NCI-H460 (cell line): ENCODE measurements at places on chromosomes 1 and 21. TPM values are rescaled to one million over a fixed set of nuclear protein-coding genes. Genes with fewer than 3 reads are reported as not detected.

CSMD2 gene
- total RNA-seq, result not detected in 2 replicates

DNA sequence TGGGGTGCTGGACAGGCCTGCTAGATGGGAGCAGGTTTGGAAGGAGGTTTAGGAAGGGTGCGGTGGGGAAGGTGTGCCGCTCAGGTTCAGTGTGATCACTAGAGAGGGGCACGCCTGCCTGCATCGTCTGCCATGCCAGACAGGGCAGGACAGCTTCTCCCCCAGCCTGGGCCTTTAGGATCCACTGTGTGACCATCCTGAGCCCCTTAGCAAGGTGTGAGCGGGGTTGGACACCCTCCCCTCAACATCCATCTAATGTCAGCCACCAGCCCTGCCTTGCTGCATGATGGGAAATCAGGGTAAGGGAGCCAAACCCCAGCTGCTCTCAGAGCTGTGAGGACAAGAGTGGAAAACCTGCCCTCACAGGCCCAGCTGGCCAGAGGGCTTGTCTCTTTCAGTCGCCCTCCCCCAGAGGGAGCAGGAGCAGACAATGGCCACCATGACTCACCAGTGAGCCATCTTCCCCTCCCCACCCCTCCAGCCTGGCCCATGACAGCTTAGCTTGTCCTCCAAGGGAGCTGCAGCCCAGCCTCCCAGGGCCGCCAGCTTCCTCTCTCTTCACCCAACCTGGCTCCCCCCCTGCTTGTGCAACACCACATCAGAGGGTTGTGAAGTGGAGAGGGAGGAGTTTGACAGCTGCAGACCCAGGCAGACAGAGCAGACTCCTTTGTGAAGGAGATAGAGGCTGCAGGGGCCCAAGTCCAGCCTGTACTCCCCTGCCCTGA is 37.0 kb downstream of the NUAK2 start:
- DNase-seq, result peak; percentile 90

DNA sequence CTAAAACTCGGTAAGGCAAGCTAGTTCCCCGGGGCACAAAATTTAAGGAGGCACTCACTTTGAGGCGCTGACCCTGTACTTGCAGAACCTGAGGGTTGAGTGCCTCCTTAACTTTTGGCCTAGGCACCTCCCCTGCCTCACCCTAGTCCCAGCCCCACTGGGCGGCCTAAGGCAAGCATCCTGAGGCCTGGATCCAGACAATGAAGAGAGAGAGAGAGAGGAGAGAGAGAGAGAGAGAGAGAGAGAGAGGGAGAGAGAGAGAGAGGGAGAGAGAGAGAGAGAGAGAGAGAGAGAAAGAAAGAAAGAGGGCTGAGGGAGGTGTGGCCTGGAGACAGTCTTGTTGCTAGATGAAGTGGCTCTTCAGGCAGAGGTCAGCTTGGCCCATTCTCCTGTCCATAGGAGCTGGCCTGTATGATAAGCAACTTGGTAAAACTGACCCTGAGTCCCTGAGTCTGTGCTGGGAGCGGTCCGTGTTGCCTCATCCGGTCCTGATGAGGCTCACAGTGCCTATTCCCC is 7.4 kb upstream of the LRRN2 start:
- no peak for DNase-seq

GRCh38 chr1:168957818-168958217 is 148.7 kb upstream of the ATP1B1 start:
- no peak for DNase-seq

DNA sequence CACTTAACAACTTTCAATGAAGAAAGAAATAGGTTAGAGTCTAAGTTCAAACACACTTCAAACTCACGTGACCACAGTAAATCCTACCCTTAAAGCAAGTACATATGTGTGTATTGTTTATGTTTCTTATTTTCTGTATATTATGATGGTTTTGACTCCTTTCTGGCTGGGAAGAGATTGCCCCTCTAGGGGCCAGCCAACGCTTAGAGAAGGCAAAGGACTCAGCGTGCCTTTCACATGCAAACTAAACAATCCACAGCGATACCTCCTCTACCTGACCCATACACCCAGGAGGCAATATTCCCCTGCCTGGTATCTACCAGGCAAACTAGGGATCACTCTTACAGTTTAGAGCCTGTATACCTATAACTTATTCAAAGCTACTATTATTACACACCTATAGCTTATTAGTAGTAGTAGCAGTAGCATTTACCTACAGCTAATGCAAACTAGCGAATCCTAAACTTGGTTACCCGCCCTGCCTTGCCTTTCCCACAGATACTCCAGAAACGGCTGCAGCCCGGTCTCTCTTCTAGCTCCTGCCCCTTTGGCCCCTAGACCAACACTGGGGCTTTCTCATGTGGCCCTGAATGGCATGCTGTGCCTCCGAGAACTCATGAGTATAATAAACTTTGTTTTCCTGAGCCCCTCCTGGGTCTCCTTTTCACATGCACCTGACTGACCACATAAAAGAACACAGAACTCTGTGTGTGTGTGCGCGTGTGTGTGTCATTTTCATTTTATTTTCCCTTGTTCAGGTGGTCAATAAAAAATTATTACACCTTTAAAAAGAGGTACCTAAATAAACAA is 14.0 kb downstream of the NRIP1 start:
- no peak for DNase-seq

DNA sequence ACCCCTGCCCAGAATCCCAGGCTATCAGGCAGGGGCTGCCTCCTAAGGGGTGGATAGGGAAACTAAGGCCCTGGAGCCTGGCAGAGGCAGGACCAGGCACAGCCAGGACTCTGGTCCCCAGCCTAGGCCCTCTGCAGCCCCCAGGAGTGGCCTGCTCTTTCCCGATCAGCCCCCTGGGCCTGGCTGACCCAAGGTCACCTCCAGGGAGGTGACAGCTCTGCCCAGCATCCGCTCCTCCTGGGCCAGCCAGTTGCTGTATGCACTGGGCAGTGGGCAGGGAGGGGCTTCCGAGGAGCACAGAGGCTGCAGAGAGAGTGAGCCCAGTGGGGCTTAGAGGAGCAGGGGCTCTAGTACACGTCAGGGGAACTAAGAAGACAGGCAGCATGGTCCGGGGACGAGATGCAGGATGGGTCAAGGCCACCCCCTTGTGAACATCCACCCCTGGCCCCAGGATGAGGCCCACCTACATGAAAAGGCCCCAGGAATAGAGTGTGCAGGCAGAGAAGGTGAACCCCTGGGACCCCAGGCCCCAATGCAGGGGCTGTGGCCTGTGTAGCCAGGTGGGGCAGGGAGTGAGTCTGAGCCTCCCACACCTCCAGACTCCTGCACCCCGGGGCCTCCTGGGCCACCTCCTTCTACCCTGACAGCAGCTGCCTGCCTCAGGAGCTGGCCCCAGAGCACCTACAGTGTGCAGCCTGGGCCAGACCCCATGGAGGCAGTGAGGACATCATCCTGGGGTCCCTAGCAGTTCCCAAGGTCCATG is 32.8 kb downstream of the WNT9A start:
- DNase-seq, result no peak

DNA sequence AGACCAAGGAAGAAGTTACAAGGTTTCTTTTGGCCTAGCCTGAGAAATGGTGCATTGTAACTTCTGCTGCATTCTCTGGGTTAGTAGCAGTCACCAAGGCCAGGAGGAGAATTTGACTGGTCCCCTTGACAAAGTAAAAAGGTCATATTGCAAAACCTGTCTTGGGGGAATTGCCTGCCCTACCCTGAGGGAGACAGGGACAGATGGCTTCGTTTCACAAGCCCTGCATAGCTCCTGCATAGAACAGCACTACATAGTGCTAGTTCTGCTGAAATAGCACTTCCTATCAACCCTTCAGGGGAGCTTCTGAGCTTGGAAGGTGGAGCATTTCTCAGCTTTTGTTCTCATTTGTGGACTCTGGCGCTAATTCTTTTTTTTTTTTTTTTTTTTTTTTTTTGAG is 20.4 kb upstream of the AK2 start:
- DNase-seq, result no peak

DNA sequence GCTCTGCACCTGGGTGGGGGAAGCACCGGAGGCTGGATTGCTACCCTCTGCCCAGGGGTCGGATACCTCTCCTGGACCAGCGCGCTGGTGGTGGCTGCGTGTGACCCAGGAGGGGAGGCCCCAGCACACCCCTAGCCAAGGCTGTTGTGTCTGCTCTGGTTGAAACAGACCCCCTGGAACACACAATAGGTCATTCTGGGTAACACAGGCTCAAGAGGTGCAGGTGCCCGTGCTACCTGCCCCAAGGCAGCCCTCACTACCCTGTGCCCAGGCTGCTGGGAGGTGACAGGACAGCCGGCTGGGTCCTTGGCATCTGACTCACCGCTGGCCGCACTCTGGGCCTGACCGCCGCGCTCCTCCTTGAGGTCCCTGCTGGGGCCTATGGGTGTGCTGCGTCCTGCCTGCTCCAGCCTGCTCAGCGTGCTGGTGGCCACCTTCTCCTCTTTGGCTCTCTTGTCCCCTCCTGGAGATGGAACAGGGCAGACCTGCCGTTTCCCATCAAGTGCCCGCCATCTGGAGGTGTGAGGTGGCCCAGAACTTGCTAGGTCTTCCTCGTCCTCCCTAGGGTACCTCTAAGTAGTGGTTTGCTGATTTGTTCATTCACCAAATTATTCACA is 30.0 kb downstream of the ZBTB17 start:
- no peak for DNase-seq

- no peak for DNase-seq
These were observed 18.1 kb downstream of the SLC37A1 start for GRCh38 chr21:42531771-42532170.

DNA sequence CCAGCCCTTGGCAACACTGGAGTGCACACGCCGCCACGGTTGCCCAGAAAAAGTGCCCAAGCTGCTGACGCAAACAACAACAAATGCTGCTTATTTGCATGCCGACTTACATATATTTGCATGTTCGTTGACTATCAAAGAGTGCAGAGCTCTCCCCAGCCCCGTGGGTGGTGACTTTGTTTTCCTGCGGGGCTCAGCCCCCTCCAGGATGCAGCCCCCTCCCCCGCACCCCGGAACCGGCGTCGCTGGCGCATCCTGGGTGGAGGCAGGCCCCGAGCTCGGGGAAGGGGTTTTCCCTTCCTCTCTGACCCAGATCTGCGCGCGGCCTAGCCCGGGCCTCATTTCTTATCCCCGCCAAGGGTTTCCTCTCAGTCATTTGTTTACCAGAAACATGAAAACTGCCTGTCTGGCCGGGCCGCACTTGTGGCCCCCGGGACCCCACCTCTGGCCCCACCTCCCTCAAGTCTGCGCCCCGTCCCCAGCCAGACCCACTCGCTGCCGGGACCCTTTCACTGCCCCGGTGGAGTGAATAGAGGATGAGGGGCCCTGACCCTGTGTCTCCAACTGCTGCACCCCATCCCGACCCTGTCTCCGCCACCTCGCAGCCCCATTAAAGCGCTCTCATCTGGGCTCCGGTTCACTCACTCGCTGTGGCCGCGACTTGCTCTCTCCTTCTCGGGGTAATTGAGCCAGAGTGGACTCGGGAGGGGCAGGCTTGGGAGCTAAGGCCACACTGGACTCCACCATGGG is 5.5 kb downstream of the TNFRSF25 start:
- DNase-seq, result no peak

- DNase-seq, result no peak
These were observed 16.0 kb downstream of the IRF2BP2 start for GRCh38 chr1:234593771-234594504.

DNA sequence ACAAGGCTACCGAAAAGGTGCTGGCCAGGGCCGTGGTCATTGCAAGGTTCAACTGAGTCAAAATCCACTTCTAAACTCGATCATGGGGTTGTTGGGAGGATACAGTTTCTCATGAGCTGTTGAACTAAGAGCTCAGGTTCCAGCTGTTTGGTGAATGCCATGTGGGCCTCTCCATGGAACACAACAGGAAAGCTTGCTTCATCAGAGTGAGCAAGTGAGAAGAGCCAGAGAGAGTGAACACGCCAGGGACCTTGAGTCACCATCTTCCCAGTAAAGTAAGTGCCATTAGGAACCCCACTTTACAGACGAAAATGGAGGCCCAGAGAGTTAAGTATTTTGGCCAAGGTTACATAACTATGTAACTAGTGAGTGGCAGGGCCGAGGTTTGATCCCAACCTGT is 475.1 kb upstream of the VAMP3 start:
- no peak for DNase-seq

TTC24 gene
- not detected in 2 replicates for total RNA-seq

- no peak for DNase-seq
These were observed 48.5 kb upstream of the PBX1 start for GRCh38 chr1:164510435-164510834.

NECAP2 gene
- total RNA-seq, result 24.4 and 30.8 TPM in 2 replicates

DNA sequence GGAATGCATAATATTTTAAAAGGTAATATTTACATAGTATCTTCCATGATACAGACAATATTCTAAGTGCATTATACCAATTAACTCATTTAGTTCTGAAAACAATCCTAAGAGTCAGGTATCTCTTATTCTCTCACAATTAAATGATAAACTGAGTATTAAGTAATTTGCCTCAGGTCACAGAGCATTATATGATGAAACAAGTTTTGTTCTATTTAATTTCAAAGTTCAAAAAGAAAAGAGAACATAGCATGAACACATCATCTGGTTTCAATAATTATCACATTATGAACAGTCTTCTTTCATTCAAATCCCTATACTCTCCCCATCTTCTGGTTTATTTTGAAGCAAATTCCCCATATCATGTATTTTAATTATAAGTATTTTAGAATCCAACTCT is 927.5 kb downstream of the ADGRL2 start:
- no peak for DNase-seq

ALPL gene
- total RNA-seq, result 0.12 and 0.26 TPM in 2 replicates

DNA sequence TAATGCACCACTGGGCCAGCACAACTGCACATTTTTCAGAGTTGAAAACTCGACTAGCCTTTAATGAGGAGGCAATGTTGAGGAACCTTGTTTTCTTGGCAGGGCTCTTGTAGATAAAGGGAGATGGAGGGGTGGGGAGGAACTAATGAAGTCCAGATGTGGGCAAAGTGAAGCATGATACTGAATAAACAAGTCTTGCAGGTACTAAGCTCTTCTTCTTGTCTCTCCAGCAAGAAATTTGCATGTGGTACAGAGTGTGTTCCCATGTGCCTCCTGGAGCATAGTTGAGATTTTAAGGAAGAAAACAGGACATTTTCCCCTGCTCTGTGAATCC is 47.0 kb downstream of the PLPP3 start:
- DNase-seq, result no peak

GRCh38 chr1:227899820-227900449 is 47.8 kb downstream of the WNT9A start:
- DNase-seq, result no peak

EPHA10 gene
- total RNA-seq, result 0.05 and 0.43 TPM in 2 replicates

DNA sequence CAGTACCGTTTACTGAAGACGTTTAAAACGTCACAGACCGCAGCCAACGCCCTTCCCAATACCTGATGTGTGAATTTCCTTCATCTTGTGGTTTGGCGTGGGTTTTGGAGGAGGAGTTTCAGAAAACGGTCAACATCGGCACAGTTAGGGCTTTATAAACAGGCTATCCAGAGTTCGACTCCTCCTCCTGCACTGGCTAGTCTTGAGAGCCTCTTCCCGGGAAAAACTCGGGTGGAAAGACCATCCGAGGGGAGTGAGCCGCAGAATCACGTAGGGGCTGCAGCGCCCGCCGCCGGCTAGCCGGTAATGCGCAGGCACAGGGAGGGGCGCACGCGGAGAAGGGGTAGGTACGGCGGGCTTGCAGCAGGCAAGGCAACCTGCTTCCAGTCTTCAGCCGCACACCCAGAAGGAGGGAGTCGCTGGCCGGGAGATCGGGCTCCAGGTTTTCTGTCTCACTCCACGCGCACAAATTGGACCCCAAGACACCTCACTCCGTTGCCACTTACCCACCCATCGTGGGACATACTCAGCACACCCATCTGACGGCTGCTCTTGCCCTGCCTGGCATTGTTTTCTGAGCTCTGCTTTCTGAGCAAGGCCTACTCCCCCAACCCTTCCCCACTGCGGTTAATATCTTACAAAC is 25.4 kb downstream of the SLC19A2 start:
- no peak for DNase-seq

- peak; percentile 94 for DNase-seq
These were observed 59.9 kb downstream of the PLXNA2 start for GRCh38 chr1:208183977-208184911.

GRCh38 chr1:68723791-68724190 is 226.9 kb upstream of the DEPDC1 start:
- no peak for DNase-seq

COQ8A gene
- 24.7 and 29.0 TPM in 2 replicates for total RNA-seq
